ENCODE measurements at places on chromosomes 6 and 20. TPM values are rescaled to one million over a fixed set of nuclear protein-coding genes. Genes with fewer than 3 reads are reported as not detected.

The CLPSL2 gene
- total RNA-seq: not detected

The STX16 gene
- total RNA-seq: 19.1 TPM

GRCh38 chr6:72739368-72739779 is 117.5 kb downstream of the KCNQ5 start:
- DNase-seq: no peak

GRCh38 chr20:43532416-43533055 is 25.0 kb downstream of the L3MBTL1 start:
- no peak for DNase-seq

DNA sequence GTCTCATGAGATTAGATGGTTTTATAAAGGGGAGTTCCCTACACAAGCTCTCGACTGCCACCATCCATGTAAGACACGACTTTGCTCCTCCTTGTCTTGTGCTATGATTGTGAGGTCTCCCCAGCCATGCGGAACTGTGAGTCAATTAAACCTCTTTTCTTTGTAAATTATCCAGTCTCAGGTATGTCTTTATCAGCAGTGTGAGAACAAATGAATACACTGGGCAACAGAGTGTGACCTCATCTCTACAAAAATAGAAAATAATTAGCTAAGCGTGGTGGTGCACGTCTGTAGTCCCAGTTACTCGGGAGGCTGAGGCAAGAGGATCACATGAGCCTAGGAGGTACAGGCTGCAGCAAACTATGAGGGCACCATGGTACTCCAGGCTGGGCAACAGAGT is 51.3 kb downstream of the MDN1 start:
- no peak for DNase-seq

DNA sequence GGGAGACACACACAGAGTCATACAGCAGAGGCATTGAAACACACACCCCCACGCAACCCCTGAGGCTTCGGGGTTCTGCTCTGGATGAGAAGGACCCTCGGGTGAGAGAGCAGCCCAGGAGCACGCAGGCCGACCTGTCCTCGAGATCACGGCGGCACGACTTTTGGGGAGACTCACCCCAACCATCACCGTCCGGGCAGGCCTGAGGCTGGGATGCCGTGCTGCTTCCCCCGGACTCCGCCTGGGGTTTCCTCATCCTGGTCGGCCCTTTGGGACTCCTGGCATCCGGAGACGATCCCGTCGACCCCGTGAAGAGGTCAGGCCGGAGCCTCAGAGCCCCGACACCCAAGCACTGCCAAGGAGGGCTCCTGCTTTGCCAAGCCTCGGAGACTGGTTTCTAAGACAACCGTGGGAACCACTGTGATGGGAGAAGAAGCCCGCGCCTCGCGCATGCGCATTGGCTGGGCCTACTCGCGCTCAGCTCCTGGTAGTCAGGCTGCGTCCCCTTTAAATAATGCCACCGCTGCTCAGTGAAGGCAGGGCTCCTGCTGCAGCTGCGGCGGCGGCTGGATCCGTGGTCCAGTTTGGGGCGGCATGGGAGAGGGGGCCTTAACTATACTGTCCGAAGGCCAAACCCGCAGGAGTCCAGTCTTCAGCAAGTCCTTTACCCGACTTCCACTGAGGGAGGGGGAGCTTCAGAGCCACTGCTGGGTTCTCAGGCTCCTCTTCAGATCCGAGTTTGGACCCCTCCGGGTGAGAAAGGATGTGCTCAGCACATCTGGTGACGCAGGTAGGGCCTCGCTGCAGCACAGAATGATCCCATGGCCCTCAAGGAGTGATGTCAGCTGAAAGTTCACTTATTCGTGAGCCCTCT is 171.4 kb upstream of the ZNF337 start:
- DNase-seq: peak; percentile 51

GRCh38 chr6:124870611-124871459 is 91.4 kb upstream of the RNF217 start:
- DNase-seq: peak; percentile 57

All from dermis microvascular lymphatic vessel endothelial cell (primary cell).